ENCODE measurements at places on chromosomes 6 and 20. TPM values are rescaled to one million over a fixed set of nuclear protein-coding genes. Genes with fewer than 3 reads are reported as not detected.

GRCh38 chr6:50889497-50889896, 70.8 kb downstream of the TFAP2B start:
- DNase-seq, result no peak

The WFDC12 gene
- total RNA-seq, result not detected

The GJA10 gene
- total RNA-seq, result not detected

The ZKSCAN3 gene
- 3.2 TPM for total RNA-seq

DNA sequence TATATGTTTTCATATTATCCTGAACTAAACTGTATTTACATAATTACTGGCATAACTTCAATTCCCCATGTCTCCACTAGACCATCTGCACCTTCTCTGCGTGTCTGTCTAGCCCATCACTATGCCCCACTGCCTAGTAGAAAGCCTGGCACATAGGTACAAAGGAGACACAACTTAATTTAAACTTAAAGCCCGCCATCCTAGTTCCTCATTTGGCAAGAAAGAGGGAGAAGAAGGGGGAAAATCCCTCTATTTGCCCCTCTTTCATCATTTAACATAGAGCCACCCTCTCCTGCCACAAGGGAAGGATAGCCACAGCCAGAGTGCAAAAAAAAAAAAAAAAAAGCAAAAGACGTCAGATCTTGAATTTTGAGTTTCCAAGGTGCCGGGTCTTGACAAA, 1.8 kb downstream of the PKIG start:
- no peak for DNase-seq

The BMP6 gene
- 2.1 TPM for total RNA-seq

DNA sequence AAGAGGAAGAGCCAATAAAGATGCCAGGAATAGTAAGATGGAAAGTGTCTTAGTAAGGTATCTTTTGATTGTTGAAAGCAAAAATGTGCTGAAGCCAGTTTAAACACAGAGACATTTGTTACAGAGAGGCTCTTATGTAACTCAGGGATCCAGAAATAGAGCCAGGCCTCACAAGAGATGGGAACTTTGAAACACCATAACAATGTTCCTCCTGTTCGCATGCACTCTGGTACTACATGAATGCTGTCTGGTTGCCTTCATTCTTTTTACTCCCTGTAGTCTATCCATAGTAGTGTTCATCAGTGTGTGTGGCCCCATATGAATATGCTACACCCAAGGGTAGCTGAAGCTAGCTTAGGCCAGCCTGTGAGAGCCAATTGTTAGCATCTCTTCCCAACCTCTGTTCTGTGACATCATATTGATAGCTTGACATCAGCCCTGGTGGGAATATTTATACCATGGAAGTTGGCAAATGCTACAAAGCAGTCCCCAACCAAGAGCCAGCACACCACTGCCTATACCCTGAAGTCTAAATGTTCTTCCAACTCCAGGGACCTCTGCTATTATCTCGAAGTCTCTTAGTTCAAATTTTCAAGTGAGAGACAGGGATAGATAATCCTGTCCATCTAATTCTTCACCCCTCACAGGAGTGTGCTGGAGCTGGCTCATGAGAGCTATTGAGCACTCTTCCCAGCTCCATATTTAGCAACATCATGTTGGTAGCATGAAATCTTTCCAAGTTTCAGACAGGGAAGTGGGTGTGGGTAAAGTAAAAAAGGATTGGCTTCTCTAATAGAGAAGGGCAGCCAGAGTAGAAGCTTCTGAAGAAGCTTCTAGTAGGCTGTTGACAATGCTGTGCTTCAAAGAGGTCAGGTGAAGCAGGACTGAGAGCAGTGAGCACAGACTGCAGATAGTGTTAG, 7.0 kb downstream of the NDUFAF5 start:
- no peak for DNase-seq

The TFAP2C gene
- 0.47 TPM for total RNA-seq

GRCh38 chr6:159714404-159714803, 12.9 kb upstream of the WTAP start:
- DNase-seq, result no peak

DNA sequence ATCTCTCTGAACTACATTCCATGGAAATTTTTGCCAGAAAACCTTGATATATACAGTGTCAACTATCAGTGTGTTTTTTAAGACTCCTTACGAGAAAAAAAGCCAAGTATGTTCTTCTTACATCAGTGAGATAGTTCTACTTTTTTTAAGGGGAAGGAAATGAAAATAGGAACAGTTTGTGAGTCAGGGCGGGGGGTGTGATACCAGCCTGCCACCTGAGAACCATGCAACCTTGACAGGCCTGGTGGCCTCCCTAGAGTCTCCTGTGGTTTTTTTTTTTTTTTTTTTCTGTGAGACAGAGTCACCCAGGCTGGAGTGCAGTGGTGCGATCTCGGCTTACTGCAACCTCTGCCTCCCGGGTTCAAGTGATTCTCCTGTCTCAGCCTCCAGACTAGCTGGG, 96.3 kb upstream of the GCM1 start:
- peak; percentile 26 for DNase-seq

GRCh38 chr6:14966906-14967711, 278.8 kb upstream of the JARID2 start:
- no peak for DNase-seq

- DNase-seq, result no peak
Measured at GRCh38 chr20:51139891-51140290, 117.0 kb upstream of the KCNG1 start.

GRCh38 chr6:10404799-10405512, 9.9 kb downstream of the TFAP2A start:
- peak; percentile 14 for DNase-seq

DNA sequence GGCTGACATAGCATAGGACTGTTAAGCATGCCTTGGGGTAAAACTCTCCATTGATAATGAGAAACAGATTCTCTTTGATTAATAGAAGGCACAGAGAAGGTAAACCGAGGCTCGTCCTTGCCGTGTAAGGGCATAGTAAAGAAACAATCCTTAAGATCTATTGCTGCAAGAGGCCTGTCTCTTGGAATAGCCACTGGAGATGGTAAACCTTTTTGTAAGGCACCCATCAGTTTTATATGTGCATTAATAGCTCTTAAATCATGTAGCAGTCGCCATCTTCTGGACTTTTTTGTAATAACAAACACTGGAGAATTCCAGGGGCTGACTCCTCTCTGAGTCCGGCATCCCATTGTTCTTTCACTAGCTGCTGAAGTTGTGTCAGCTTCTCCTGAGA, 8.4 kb upstream of the ABHD12 start:
- DNase-seq, result no peak

The ABHD16B gene
- not detected for total RNA-seq

The CTAGE9 gene
- not detected for total RNA-seq

- no peak for DNase-seq
Measured at GRCh38 chr20:62830821-62831220, 14.0 kb downstream of the COL9A3 start.

DNA sequence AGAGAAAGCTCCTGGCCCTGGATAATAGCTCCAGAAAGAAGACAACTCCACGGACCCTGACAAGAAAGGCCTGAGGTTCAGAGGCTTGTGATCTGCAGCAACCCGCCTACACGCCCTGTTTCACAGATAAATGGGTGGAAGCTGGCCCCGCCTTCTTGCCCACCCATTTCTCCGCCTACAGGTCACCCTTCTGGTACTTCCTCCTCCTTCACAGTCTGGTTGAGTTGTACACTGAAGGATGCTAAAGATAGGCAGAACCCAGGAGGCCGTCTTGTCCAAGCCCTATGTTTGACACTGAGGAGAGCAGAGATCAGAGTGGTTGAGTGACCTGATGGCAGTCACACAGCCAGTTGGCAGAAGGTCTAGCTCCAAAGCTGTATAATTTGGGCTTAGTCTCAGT, 34.2 kb upstream of the MDGA1 start:
- DNase-seq, result no peak

GRCh38 chr20:62066983-62067433, 1.3 kb upstream of the TAF4 start:
- no peak for DNase-seq

- no peak for DNase-seq
Measured at GRCh38 chr6:148244217-148244935, 98.3 kb upstream of the SASH1 start.

DNA sequence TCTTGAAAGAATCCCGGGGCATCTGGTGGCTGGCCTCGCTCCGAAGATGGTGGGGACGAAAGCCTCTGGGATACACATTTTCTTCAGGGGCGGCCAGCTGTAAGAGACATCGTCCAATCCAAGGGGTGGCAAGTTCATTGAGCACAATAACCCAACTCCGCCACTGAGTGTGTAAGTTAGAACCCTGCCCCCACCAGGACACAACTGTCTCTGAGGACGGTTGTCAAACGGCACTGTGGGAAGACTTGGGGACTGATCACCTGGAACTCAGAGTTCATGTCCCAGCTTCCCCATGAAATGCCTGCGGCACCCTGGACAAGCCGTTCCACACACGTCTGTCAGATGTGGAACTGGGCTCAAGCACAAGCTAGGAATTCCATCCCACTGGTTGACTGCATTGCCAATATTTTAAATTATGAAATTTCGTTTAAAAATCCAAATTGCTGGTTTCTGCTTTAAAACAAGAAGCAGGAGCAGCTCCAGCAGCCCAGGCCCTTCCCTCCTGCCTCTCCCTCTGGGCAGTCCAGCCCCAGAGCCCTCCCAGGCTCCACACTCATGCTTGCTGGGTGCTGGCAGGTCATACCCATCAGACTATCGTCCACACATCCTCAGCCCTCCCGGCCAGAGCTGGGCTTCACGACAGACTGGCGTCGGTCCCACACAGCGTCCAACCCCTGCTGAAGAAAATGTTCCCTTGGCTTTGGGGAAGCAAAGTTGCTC, 80.9 kb upstream of the AFDN start:
- DNase-seq, result peak; percentile 63

- no peak for DNase-seq
Measured at GRCh38 chr6:53302678-53303360, 45.9 kb downstream of the ELOVL5 start.

- no peak for DNase-seq
Measured at GRCh38 chr20:2245637-2246036, 50.2 kb upstream of the TGM3 start.

DNA sequence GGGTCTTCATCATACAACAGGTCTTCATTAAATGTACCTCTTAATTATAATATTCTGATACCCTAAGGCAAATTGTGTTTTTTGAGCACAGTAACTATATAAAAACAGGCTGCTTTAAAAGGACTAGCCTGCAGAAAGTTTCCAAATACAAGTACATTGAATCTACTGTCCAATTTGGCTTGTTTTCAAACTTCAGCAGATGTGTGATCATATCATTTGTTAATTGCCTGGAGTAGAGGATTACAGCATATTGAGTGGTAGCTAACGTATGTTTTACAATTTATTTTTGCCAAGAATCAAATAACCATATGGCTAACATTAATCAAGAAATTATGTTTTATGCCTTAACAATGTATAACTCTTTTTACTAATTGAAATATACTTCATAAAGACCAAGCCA, 12.6 kb downstream of the TINAG start:
- no peak for DNase-seq

- DNase-seq, result no peak
Measured at GRCh38 chr6:34315780-34316179, 67.0 kb upstream of the SMIM29 start.

GRCh38 chr6:134041093-134041492, 11.3 kb downstream of the SLC2A12 start:
- no peak for DNase-seq

DNA sequence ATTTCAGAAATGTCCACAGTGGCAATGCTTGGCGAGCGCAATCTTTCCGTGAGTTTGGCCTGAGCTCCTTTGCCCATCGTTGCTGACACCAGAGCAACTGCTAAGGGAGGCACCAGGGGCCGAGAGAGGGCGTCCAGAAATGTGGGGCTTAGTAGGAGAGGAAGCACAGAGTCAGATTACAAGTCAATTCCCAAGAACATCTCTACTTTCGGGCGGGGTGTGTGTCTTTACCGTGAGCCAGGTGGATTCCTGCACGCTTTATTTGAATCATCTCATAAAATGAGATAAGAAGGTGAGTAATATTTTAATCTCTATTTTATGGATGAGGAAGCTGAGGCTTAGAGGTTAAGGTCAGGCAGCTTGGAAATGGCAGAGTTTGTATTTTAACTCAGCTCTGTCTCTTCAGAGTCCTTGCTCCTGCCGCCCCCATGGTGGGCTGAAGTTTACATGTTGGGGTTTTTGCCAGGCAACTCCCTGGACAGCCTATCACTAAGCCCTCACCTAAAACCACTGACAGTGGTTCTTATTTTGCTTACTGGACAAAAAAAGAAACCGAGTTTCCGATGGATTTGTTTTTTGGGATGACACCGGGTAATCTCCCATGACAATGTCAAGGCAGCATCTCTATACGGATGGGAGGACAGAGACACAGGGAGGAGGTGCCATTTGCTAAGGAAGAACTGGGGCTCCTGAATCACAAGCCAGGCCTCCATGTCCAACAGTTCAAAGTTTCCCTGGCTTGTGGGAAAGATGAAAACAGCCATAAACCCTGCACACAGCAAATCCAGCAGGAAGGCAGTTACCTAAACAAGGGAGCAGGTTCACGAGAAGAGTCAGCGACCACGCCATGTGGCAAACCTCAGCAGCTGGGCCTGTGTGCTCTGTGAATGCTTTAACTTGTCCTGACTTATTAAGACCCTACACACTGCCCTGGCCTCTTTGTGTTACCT, 112.6 kb upstream of the SLC24A3 start:
- no peak for DNase-seq

The EGFL8 gene
- total RNA-seq, result 7.1 TPM

DNA sequence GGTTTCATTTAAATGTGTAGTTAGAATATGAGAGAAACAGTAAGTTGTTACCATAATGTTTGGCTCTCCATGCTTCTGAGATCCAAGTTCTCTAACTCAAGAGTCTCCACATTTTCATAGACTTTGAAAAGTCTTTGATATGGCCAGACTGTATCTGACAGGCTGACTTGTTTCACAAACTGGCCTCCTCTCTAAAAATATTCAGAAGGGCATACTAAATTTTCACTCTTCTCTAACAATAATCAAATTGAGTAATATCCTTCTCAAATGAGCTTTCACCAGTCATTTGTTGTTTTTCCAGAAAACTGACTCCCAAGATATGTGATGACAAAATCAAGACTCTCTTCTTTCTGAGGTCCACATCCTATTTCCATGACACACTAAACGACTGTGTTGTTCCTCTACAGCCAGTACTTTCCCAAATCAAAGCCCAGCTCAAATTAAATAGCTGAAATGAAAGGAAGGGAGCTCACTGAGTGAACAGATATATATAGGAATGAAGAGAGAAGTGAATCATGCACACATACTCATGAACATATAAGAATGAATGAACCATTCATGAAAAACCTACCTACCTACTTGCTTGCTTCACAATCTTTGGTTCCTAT, 15.1 kb downstream of the HIVEP2 start:
- DNase-seq, result no peak

DNA sequence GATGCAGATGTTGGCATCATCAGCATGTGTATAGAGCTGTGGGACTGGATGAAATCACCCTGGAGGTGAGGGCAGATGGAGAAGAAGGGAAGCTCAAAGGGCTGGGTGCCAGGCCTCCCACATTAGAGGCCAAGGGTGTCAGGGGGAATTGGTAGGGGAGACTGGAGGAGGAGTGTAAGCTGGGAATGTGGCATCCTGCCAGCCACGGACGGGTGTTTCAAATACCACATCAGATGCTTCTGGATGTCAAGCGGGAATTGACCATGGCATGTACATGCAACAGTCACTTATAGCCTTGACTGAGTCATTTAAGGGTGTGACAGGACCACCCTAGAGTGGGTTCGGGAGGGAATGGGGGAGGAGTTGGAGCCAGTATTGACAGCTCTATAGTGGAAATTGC, 9.6 kb downstream of the ERGIC3 start:
- no peak for DNase-seq

The RAB44 gene
- total RNA-seq, result 0.12 TPM

Measured in left cardiac atrium (tissue), 4 donors.